ENCODE measurements at places on chromosomes 5 and 9.
A peak's percentile ranks its signal among the peaks of the same experiment; 100 is the strongest.

GRCh38 chr5:76715736-76716455, at the start of gene F2R:
F2R (plus strand) TSS chr5:76716126; CDS start chr5:76716308, 182 bp downstream.
- DNase-seq = peak; percentile 27

GRCh38 chr5:93567424-93567823, 13.6 kb downstream of the NR2F1-AS1 start:
- no peak for DNase-seq

GRCh38 chr9:128911529-128912035, 9.2 kb upstream of the PHYHD1 start:
- DNase-seq = no peak

DNA sequence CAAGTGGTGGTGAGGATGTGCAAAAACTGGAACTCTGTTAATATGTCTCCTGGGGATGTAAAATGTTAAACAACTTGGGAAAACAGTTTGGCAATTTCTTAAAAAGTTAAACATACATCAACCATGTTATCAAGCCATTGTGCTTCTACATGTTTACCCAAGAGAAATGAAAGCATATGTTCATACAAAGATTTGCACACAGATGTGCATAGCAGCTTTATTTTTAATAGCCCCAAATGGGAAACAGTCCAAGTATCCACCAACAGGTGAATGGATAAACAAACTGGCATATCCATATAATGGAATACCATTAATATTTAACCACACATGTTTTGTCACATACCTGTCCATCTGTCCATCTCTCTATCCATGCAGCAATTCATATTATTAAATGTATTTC, 6.2 kb downstream of the VPS13A start:
- no peak for DNase-seq

- DNase-seq = no peak
Observed at GRCh38 chr9:85431339-85432102, 310.2 kb downstream of the AGTPBP1 start.

DNA sequence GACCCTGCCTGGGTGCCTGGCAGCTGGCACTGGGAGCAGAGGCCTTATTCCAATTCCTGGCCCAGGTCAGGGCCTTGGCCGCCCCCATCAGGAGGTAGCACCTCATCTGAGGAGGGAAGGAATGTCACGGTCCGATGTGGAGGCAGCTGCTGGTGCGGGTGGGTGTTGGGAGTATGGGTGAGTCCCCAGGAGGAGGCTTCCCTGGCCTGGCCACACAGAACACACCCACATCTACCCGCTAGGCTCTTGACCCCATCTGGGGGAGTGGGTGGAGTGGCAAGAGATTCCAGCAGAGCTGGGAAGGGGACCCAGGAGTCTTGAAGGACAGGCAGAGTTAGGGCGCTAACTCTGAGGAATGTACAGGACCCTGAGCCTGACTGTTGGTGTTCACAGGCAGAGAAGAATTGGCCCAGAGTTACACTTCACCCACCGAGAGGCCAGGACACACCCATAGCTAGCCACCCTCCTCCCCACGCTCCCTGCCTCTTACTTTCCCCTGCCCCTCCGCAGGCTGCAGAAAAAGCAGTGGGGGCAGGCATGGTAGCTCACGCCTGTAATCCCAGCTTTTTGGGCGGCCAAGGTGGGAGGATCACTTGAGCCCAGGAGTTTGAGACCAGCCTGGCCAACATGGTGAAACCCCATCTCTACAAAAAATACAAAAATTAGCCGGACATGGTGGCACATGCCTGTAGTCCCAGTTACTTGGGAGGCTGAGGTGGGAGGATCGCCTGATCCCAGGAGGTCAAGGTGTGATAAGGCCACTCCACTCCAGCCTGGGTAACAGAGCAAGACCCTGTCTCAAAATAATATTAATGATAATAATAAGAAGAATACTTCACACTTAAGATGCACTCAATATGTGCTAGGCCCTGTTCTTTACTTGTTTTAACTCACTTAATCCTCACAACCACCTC, 6.0 kb downstream of the OLFML2A start:
- no peak for DNase-seq

GRCh38 chr5:95892784-95893354, 68.8 kb downstream of the ELL2 start:
- DNase-seq = no peak

DNA sequence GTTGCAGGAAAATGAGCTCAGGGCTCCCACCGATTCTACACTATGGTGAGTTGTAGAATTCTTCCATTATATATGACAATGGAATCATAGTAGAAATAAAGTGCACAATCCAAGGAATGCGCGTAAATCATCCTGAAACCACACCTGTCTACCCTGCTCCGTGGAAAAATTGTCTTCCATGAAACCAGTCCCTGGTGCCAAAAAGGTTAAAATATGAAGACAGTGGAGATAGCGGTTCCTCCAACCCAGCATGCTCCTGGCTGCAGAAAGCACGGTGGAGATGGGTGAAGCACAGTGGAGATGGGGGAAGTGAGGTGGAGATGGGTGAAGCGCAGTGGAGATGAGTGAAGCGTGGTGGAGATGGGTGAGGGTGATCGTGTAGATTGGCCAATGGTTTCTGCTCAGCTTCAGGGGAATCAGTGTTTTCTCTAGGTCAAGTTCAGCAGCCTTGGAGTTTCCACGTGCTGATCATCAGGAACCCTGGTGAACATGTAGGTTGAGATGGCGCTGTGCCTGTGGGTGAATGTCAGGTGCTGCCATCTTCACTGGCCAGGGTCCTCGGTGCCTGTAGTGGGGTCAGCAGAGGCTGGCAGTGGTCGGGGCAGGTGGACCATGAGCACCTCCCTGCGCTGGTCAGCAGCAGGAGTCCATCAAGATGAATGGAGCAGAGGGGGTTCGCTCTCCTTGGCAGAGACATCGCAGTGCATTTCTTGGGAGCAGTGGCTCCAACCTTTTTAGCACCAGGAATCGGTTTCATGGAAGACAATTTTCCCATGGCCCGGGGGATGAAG, 20.3 kb downstream of the PAEP start:
- DNase-seq = no peak

DNA sequence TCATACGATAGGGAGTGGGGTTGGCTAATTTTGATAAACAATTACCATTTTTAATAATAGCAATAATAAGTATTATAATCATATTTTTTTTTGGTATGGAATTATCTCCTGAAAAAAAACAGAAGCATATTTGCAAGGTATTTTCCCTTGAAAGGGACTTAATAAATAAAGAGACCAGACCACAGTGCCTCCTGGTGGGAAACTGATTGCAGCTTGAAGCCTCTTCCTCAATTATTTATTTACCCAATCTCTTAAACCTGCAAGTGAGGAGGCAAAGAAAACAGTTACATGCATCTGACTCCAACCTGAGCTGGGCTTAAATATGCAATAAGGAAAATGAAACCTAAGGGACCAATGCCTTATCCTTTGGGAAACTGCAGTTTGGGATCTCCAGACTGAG, 388.1 kb upstream of the ACO1 start:
- no peak for DNase-seq

- DNase-seq = no peak
Observed at GRCh38 chr5:50853151-50853550, 186.7 kb downstream of the PARP8 start.

- no peak for DNase-seq
Observed at GRCh38 chr9:87505869-87506678, 8.4 kb downstream of the DAPK1 start.

DNA sequence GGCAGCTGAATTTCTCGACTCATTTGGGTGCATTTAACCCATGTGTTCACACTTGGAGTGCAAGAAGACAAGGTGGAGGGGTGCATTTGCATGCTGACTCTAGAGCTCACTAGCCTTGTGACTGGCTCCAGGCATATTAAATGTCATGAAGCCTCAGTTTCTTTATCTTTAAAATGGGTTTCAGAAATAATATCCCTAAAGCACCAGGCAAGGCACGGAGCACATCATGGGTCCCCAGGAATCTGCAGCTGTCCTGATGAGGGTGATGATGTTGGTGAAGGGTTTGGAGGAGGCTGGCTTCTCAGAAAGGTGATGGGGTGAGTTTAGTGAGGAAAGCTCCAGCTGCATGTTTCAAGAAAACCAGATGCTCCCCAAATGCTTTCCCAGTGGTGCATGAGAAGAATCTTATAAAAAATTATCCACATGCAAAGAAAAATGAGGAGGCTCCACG, 14.8 kb downstream of the STC2 start:
- no peak for DNase-seq

- no peak for DNase-seq
Observed at GRCh38 chr9:20570087-20570486, 52.2 kb downstream of the MLLT3 start.

DNA sequence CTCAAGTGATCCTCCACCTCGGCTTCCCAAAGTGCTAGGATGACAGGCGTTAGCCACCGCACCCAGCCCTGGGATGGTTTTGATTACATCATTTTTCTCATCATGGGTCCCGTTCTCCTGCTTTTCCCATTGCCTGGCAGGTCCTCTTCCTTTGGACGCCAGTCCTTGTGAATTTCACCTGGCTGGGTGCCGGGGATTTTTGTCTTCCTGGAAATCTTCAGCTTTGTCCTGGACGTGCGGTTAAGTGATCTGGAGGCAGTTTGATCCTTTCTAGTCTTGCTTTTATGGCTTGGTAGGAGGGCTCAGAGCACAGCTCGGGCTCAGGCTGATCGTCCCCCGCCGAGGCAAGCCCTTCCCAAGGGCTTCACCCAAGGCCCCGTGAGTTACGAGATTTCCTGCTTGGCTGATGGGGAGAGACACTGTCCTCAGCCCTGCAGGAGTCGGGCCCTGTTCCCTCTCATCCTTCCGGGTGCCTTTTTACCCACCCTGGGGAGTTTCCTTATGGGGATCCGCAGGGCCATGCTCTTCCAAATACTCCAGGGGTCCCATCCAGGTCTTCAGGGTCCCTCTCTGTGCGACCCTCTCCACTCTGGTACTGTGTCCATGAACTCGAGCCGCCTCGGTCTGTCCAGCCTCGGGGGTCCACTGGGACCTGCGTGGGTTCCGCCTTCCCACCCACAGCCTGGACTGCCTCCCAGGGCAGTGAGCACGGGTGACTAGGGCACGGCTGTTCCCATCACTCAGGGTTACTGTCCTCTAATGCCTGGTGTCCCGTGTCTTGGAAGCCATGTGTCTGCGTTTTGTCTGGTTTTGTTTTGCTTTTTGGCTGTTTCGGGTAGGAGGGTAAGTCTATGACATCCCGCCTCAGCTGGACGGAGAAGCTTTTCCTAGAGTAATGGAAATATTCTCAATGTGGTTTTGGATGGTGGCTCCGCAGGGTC, 22.3 kb upstream of the EGFL7 start:
- no peak for DNase-seq

GRCh38 chr9:76231001-76231400, 163.2 kb downstream of the RFK start:
- DNase-seq = no peak

GRCh38 chr5:39767916-39768315, 343.1 kb upstream of the DAB2 start:
- DNase-seq = no peak
